ENCODE measurements at places on chromosomes 13 and 19.

- ATAC-seq = no peak
These were observed 10.3 kb downstream of the ZNF574 start for GRCh38 chr19:42086188-42086736.

DNA sequence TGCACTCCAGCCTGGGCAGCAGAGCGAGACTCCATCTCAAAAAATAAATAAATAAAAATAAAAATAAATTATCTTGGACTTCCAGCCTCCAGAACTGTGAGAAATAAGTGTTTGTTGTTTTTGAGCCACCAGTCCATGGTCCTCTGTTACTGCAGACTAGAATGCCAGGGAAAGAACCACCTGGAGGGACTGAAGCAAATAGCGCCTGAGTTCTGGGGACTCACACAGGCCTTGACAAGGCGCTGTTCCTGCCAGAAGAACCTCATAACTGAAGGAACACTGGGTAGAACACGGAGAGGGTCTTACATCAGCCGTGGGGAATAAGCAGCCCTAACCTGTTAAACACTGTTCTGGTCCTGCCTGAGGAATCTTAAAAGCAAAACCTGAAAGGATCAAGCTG, 8.4 kb upstream of the LENG8 start:
- no peak for ATAC-seq

- ATAC-seq = no peak
These were observed 33.8 kb upstream of the MYO16 start for GRCh38 chr13:108595436-108596274.

DNA sequence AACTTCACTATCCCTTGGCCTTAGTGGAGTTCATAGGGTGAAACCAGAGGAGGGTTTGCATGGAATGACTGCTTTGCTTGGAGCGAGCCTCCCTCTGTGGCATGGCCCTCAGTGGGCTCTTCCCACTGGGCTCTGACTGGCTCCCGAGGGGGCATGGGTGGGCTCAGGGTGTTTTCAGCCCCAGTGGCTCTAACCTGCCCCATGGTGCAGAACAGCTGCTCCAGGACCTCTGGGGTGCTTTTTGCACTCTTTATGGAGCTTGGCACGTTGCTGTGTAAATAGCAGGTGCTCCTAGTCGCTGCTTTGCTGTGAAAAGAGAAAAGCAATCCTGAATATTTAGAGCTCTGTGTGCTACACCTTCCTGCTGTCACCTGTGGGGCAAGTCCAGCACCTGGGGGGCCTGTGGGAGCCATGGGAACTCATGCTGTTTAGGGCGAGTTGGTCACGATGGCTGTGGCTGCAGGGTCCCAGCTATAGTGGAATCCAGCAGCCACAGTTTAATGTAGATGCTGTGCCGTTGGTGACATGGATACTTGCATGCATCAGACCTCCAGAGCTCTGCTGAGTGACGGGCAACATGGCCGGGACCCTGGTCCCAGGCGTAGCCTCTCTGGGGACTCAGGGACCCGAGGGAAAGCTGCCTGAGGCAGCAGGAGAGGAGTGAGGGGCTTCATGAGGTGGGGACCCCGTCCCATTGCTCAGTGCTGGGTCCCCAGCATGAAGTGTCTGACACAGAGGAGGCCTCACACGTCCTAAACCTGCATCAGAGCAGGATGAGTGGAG, 14.3 kb upstream of the MCF2L start:
- ATAC-seq = no peak

- ATAC-seq = no peak
These were observed 63.3 kb downstream of the GPR12 start for GRCh38 chr13:26697069-26697955.

- no peak for ATAC-seq
These were observed 107.2 kb downstream of the EDNRB start for GRCh38 chr13:77811381-77811780.

- no peak for ATAC-seq
These were observed 1102.0 kb upstream of the SPRY2 start for GRCh38 chr13:81442904-81443303.

DNA sequence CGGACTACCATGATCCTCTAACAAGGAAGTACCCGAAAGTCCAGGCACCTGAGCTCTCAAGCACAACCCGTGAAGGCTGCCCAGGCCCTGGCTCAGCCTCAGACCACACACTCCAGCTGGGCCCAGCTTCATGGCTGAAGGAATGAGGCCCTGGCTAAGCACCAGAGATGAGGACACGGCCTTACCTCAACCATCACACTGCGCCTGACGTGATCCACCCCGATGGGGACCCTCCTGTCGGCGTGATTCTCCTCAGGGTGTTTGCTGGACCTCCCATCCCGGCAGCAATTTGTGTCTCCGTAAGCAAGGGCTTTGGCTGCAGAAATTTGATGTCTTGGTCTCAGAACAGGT, 56.5 kb downstream of the F2RL3 start:
- no peak for ATAC-seq

DNA sequence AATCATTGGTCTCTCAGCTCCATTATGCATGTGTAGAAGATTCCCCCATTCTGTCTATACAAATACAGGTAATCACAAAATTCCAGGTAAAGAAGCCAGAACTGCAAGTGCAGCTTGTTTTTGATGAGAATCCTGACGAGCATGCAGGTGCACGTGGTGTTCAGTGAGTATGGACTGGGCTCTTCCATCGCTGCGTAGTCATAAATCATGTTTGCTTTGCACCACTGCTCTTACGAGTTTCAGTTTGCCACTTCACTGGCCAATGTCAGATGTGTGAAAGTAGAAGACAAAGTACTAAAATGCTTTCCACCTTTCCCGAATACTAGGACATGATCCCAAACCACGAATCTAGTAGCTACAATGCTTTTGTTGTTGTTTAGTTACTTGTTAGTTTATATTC, 390.7 kb downstream of the LIG4 start:
- no peak for ATAC-seq

DNA sequence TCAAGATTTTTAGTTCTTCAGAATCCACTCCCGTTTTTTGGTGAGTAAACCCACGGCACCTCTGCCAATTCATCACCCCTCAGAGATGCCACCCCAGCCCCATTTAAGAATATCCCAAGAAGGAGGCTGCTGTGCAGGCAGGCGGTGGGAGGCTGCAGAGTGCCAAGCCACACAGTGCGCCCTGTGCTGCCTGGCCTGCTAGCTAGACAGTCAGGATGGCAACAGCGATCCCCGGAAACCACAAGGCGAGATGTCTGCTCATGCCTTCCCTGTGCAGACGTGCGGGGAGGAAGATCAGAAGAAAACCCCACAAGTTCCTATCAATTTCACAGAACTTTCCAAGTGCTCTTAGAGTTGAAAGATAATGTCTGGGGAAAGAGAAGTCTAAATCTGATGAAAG, 64.8 kb upstream of the GPR183 start:
- ATAC-seq = no peak

GRCh38 chr13:109576331-109576813, 210.0 kb downstream of the IRS2 start:
- no peak for ATAC-seq

GRCh38 chr13:100112186-100112838, 23.4 kb downstream of the PCCA start:
- ATAC-seq = no peak

GRCh38 chr13:21219036-21219381, 42.6 kb downstream of the MRPL57 start:
- ATAC-seq = no peak

GRCh38 chr19:6925386-6925785, 38.0 kb downstream of the ADGRE1 start:
- no peak for ATAC-seq

DNA sequence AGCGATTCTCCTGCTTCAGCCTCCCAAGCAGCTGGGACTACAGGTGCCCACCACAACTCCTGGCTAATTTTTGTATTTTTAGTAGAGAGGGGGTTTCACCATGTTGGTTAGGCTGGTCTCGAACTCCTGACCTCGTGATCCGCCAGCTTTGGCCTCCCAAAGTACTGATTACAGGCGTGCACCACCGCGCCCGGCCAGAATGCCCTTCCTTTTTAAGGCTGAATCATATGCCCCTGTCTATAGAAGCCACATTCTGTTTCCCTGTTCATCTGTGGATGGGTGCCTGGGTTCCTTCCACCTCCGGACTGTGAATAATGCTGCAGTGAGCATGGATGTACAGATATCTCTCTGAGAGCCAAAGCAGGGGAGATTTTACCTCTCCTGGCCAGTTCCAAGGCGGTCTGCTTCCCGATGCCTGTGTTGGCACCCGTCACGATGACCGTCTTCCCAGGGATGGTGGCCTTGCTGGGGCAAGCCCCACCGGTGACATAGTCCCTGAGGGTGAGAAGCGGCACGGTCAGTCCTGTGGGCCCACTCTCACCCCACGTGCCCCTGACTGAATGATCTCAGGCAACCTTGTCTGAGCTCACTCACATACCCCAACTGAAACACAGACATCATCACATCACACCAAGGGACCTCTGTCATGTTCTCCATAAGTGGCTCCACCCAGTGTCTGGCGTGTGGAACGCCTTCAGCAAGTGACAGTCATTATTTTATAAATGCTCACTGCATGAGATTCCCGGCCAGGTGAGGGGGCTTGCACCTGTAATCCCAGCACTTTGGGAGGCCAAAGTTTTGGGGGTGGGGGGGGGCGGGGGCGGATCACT, 4.0 kb downstream of the RDH13 start:
- ATAC-seq = no peak

DNA sequence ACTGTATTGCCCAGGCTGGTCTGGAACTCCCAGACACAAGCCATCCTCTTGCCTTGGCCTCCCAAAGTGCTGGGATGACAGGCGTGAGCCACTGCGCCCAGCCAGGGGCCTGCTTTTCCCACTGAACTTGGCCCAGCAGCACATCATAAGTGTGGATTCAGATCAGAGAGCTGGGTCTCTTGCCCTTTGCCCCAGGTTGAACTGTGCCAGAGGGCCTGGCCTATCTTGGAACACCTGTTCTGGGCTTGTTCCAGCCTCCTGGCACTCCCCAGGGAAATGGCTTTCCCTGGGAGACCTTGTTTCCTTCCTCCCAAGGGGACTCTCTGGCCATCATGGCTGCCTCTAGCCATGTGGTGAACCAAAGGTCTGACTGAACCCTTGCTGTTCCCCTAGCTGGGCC, 3.4 kb downstream of the CC2D1A start:
- no peak for ATAC-seq

DNA sequence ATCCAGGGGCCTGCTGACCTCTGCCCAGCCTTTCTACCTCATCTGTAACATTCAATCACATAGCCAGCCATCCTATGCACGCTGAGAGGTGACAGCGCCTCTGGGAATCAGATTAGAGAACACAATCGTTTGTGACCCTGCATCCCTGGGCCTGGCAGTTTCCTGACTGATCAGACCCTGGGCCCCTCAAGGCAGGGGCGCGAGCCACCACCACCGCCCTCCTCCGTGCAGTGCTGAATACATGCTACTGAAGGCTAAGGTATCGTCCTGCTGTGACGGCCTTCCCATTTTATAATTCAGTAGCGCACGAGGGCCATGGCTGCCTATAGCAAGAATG, 1.3 kb downstream of the TMTC4 start:
- ATAC-seq = no peak

DNA sequence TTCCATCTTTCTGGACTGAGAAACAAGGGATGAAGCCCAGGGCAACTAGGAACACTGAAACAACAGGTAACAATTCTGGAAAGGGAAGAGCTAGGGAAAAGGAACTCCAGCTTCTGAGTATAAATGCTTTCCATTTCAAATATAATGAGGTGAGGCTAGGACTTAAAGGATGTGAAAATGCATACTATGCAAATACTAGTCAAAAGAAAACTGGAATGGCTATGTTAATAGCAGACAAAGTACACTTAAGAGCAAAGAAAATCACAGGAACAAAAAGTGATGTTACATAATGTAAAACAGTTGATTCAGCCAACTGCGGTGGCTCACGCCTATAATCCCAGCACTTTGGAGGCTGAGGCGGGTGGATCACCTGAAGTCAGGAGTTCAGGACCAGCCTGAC, 6.2 kb downstream of the SIGLEC14 start:
- no peak for ATAC-seq

Measured in gastroesophageal sphincter (tissue), 4 donors.